ENCODE measurements at places on chromosomes 2 and 18.

DNA sequence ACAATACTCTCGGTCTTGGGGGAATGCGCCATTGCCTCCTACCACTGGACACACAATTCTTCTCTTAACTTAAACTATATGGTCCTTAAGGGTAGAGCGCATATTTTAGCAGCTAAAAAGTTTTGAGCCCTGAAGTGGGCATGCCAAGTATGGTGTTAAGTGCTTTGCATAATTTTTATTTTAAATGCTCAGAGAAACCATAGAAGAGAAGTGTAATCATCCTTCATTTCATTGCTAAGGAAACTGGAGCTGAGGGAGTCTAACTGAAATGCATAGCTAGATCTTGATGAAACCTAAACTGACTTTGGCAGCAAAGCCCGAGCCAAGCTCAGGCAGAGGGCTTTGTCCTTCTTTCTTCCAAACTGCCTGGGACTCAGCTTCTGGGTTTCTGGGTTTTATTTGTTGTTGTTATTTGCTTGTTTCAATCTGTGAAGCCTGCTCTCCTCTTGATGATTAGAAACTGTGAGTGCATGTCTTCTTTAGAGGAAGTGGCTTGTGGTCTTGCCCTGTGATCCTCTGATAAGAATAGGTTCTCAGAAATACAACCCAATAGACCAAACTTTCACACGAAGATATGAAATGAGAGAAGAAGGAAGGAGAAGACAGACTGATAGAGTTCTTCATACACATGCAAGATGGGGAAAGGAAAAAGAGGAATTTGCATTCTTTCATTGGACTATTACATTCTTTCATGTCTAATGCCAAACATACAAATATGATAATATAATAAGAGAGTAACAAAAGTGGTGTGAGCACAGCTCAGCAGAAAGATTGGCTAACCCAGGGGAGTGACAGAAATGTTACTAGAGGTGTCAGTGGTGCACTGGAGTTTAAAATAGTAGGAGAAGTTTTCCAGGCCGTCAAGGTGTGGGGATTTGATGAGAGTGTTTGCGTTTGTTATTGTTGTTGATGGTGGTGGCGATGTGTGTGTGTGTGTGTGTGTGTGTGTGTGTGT is 7.5 kb upstream of the RNF144A start:
- peaks cover 59% of the 10 kb centered on the region for H3K4me1 ChIP-seq
- DNase-seq, result no peak
- peaks cover 22% of the 10 kb centered on the region for H3K27me3 ChIP-seq
- H3K27ac ChIP-seq, result peak overlapping the region; percentile 57
- peak overlapping the region; percentile 75 for H3K4me3 ChIP-seq

- H3K4me1 ChIP-seq, result no peaks in the 10 kb centered on the region
- no peaks in the 10 kb centered on the region for H3K36me3 ChIP-seq
- H3K4me3 ChIP-seq, result no peak overlapping the region
- H3K27me3 ChIP-seq, result peaks cover 7% of the 10 kb centered on the region
- no peak overlapping the region for H3K27ac ChIP-seq
These were observed 308.8 kb downstream of the PRKCE start for GRCh38 chr2:45960057-45960863.

GRCh38 chr18:28459587-28459986 is 282.7 kb upstream of the CDH2 start:
- H3K4me3 ChIP-seq, result no peak overlapping the region
- H3K27ac ChIP-seq, result no peak overlapping the region
- no peaks in the 10 kb centered on the region for H3K27me3 ChIP-seq
- H3K4me1 ChIP-seq, result no peaks in the 10 kb centered on the region
- H3K36me3 ChIP-seq, result no peaks in the 10 kb centered on the region

GRCh38 chr18:79203017-79203605 is 133.9 kb downstream of the ATP9B start:
- H3K36me3 ChIP-seq, result peaks cover 10% of the 10 kb centered on the region
- no peaks in the 10 kb centered on the region for H3K4me1 ChIP-seq
- no peak overlapping the region for H3K4me3 ChIP-seq
- no peak overlapping the region for H3K27ac ChIP-seq
- H3K27me3 ChIP-seq, result no peaks in the 10 kb centered on the region

DNA sequence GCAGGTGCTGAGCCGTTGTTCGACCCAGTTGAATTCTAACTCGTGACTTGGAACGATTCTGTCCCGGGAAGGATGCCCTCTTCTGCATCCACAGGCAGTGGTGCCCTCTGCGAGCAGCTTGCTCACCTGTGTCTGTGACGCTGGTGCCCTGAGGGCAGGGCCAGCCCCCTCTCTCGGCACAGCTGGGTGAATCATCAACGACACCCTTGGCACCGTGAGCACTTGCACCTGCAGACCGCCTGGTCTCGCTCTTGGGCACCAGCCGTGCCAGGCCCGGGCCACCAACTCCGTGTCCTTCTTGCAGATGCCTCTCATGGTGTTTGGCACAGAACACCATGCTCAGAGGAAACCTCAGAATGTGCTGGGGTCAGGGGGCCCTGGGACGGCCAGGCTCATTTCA is 75.0 kb downstream of the SLC66A2 start:
- H3K4me1 ChIP-seq, result no peaks in the 10 kb centered on the region
- H3K4me3 ChIP-seq, result no peak overlapping the region
- DNase-seq, result no peak
- H3K36me3 ChIP-seq, result no peaks in the 10 kb centered on the region
- H3K27ac ChIP-seq, result no peak overlapping the region

GRCh38 chr2:241068136-241068941 is 33.7 kb downstream of the MTERF4 start:
- no peak for DNase-seq
- no peaks in the 10 kb centered on the region for H3K36me3 ChIP-seq
- no peak overlapping the region for H3K27ac ChIP-seq

DNA sequence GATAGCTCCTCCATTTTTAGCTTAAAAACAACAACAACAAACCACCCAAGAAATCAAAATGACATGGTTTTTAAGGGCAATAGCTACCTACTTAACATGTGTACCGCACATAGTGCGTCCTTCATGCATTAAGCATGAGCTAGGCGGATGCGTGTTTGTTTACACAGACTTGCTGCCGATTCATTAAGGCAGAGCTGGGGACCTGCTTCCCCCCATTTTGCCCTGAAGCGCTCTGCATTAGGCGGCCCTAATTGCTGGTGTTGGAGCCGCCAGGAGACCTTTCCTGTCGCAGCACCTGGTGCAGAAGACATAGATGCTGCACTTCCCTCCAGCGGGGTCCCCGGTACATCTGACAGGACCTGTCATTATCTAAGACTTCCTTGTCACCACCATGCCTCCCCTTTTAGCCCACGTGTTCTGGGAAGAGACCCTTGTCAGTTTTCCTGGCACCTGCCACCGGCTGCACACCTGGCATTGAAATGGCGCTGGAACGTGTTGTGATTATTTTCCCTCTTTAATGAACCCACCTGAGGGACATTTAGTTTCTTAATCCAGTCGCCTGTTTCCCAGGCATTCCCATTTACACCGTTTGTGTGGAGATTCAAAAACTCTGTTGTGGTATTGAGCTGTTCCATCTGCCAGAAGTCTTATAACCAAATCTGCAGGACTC is 261.1 kb upstream of the RAB12 start:
- H3K27me3 ChIP-seq, result no peaks in the 10 kb centered on the region
- no peak overlapping the region for H3K27ac ChIP-seq
- H3K36me3 ChIP-seq, result no peaks in the 10 kb centered on the region
- H3K4me1 ChIP-seq, result no peaks in the 10 kb centered on the region

DNA sequence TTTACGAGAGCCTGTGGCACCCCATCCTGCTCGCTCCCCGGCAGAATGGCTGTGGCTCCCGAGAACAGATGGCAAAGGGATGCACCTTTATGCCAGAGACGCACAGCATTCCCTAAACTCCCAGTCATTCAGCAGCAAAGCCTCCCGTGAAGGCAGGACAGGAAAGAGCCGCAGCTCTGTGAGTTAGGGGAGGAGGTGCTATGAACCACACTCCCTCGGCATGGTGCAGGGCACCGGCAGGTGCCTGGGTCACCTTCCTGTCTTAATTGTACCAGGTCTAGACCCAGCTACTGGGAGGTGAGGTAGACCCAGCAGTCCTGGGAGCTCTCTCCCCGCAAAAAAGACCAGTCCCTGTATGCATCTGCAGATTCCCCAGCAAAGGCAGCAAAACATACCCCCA is 149.8 kb downstream of the TWIST2 start:
- no peaks in the 10 kb centered on the region for H3K4me1 ChIP-seq
- no peak overlapping the region for H3K4me3 ChIP-seq
- H3K36me3 ChIP-seq, result no peaks in the 10 kb centered on the region
- no peak overlapping the region for H3K27ac ChIP-seq
- H3K27me3 ChIP-seq, result no peaks in the 10 kb centered on the region
- no peak for DNase-seq

GRCh38 chr2:234438305-234438977 is 58.4 kb downstream of the ARL4C start:
- no peaks in the 10 kb centered on the region for H3K27me3 ChIP-seq
- peak overlapping the region; percentile 69 for H3K27ac ChIP-seq
- no peaks in the 10 kb centered on the region for H3K36me3 ChIP-seq
- no peak overlapping the region for H3K4me3 ChIP-seq

DNA sequence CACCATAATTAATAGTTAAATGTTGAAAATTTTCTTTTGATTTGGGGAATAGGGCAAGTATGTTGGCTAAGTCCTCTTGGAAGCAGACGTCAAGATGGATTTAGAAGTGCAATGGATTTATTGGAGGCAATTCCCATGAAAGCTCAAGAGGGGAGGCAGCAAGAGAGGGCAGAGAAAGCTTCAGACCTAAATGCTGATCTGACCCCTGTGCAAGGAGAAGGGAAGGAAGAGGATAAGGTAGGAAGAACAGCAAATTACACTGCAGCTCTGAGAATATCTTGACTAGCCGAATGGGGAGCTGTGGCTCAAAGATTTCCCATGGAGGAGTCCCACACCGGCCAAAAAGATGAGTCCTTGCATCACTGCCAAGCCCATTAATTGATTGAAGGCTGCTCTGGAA is 46.9 kb upstream of the ATP8B1 start:
- no peak overlapping the region for H3K4me3 ChIP-seq
- DNase-seq, result no peak
- H3K36me3 ChIP-seq, result no peaks in the 10 kb centered on the region

GRCh38 chr2:202479090-202479489 is 103.0 kb downstream of the BMPR2 start:
- H3K4me1 ChIP-seq, result peaks cover 4% of the 10 kb centered on the region
- no peaks in the 10 kb centered on the region for H3K36me3 ChIP-seq
- no peak overlapping the region for H3K27ac ChIP-seq
- H3K4me3 ChIP-seq, result no peak overlapping the region

- peaks cover 2% of the 10 kb centered on the region for H3K27me3 ChIP-seq
- H3K4me3 ChIP-seq, result no peak overlapping the region
- H3K36me3 ChIP-seq, result no peaks in the 10 kb centered on the region
- no peak for DNase-seq
- H3K27ac ChIP-seq, result no peak overlapping the region
- H3K4me1 ChIP-seq, result no peaks in the 10 kb centered on the region
These were observed 192.6 kb upstream of the TCF4 start for GRCh38 chr18:55780586-55781071.

DNA sequence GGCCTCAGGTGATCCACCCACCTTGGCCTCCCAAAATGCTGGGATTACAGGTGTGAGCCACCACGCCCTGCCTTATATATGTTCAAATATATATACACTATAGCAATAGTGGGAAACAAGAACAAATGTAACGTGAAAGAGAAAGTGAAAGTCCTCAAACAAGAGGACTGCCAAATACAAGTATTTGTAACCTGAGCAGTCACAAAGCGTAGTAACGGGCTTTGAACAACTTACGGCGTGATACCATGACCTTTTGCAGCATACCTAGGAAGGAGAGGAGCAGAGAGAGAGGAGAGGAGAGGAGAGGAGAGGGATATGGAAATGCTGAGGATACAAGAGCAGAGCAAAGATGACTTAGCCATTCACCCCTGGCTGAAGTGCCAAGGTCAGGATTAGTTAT is 113.8 kb upstream of the RGPD4 start:
- no peaks in the 10 kb centered on the region for H3K27me3 ChIP-seq
- no peaks in the 10 kb centered on the region for H3K4me1 ChIP-seq
- H3K36me3 ChIP-seq, result no peaks in the 10 kb centered on the region
- no peak for DNase-seq

GRCh38 chr2:134489732-134490384 is 228.9 kb downstream of the TMEM163 start:
- no peak overlapping the region for H3K27ac ChIP-seq
- H3K36me3 ChIP-seq, result no peaks in the 10 kb centered on the region
- no peak overlapping the region for H3K4me3 ChIP-seq
- H3K27me3 ChIP-seq, result peaks cover 4% of the 10 kb centered on the region
- no peak for DNase-seq

- H3K4me1 ChIP-seq, result no peaks in the 10 kb centered on the region
- no peak overlapping the region for H3K27ac ChIP-seq
These were observed 674.3 kb downstream of the NUP35 start for GRCh38 chr2:183798535-183798934.

DNA sequence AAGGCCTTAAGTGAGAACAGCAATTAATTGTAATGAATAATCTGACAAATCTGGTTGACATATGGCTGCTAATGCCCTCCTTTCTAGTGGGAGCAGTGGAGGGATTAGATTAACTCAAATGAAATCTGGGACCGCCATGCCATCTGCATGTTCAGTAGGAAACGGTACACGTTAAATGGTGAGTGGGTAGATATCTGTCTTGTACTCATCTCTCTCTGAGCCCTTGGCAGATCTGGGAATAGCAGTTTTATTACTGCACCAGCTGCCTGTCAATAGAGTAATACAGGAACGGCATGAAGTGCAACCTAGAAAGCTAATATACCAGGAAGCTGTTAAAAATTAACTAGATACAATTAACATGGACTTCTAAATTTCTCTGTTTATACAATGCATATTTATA is 258.8 kb downstream of the GPD2 start:
- DNase-seq, result no peak
- peaks cover under 1% of the 10 kb centered on the region for H3K27me3 ChIP-seq
- H3K27ac ChIP-seq, result no peak overlapping the region
- no peaks in the 10 kb centered on the region for H3K36me3 ChIP-seq
- no peaks in the 10 kb centered on the region for H3K4me1 ChIP-seq
- no peak overlapping the region for H3K4me3 ChIP-seq

GRCh38 chr2:166494140-166494624 is at the start of gene SCN7A:
TSS of gene SCN7A (minus strand) at chr2:166494249. CDS start at chr2:166477696, 16,553 bp downstream.
- no peaks in the 10 kb centered on the region for H3K4me1 ChIP-seq
- no peak within 1 kb of the TSS for H3K27ac ChIP-seq
- H3K4me3 ChIP-seq, result no peak within 1 kb of the TSS
- no peak for DNase-seq
- H3K36me3 ChIP-seq, result no peaks in the 10 kb centered on the region

GRCh38 chr2:153404792-153405191 is 73.8 kb downstream of the RPRM start:
- no peak for DNase-seq
- H3K27ac ChIP-seq, result no peak overlapping the region
- no peak overlapping the region for H3K4me3 ChIP-seq
- H3K27me3 ChIP-seq, result no peaks in the 10 kb centered on the region
